GDM1 (cell line): ENCODE measurements at places on chromosomes 2 and 18.

GRCh38 chr18:78855188-78855587 lies 124.4 kb upstream of the SALL3 start:
- DNase-seq = no peak

- no peak for DNase-seq
Observed at GRCh38 chr2:23492921-23493320, 107.9 kb downstream of the KLHL29 start.

- no peak for DNase-seq
Observed at GRCh38 chr2:70368545-70368944, 66.7 kb upstream of the FAM136A start.

DNA sequence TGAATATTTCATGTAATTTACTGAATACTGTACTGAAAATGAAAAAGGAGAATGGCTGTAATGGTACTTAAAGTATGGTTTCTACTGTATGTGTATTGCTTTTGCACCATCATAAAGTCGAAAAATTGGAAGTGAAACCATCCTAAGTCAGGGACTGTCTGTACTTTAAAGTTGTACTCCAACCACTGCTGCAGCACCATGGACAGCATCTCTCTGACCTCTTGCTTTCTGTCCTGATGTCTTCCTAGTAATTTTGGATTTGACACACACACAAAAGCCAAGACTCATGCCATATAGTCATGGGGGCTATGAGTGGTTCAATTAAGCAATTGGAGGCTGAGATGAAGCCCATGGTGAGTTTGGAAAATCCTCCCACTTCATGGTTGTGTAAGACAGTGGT lies 256.3 kb upstream of the PKDCC start:
- peak; percentile 3 for DNase-seq

DNA sequence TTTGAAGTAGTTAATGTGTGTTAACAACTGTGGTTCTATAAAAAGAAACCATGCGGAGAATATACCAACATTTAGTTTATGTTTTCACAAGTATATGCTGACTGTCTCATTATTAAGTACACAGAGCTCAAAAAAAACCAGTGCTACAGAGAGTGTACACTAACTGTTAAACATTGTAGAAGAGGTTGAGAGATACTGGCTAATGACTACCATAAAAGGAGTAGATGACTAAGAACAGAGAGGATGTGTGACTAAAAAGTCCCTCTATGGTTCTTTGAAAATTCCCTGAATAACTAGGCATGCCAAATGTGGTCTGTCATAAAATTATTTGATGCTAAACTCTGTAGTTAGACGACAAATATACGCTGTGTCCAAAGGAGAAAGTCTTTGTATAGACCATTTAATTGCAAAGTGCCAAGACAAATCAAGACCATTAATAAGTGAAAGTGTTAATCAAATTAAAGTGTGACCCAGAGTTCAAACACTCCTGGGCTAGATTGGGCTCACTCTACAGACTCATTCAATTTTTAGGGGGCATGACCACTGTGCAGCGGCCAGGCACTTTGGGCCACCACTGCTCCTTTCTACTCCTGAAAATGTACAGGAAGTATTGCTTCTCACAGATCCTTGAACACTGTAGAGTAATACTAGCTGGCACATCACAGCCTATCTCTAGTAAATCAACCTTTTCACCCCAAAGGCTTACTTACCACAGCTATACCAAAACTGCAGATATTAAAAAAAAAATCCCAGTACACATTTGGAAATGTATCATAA lies 45.1 kb upstream of the SERTAD2 start:
- no peak for DNase-seq

DNA sequence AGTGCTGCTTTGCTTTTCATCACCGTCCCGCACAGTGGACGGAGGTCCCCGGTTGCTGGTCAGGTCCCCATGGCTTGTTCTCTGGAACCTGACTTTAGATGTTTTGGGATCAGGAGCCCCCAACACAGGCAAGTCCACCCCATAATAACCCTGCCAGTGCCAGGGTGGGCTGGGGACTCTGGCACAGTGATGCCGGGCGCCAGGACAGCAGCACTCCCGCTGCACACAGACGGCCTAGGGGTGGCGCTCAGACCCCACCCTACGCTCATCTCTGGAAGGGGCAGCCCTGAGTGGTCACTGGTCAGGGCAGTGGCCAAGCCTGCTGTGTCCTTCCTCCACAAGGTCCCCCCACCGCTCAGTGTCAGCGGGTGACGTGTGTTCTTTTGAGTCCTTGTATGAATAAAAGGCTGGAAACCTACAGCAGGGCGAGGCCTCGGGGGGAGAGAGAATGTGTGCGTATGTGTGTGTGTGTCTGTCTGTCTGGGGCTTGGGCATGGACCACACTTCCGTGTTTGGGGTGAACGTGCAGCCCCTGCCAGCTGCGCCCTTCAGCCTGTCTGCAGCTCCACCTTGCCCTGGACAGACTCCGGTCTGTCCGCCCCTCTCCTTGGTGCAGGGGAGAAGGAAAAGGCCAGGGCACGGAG lies 32.3 kb downstream of the GPC1 start:
- no peak for DNase-seq

GRCh38 chr2:39491653-39492052 lies 54.6 kb upstream of the MAP4K3 start:
- DNase-seq = no peak

GRCh38 chr2:64263315-64263714 lies 119.1 kb upstream of the PELI1 start:
- DNase-seq = no peak

DNA sequence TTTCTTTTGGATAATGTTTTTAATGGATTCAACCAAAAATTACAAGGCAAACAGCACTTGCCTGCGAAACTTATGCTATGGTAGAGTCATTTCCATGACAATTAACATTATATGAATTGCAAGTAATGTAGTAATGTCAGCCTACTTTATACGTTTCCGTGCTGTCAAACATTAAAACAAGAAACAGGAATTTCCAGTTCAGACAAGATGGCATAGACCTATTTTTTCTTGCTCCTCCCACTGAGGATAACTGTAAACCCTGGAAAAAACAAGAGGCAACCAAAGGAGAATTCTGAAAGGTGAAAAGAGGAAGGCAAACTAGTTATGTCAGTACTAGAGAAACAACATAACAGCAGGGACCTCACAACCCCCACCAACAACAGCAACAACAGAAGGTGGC lies 170.7 kb downstream of the DIS3L2 start:
- no peak for DNase-seq

DNA sequence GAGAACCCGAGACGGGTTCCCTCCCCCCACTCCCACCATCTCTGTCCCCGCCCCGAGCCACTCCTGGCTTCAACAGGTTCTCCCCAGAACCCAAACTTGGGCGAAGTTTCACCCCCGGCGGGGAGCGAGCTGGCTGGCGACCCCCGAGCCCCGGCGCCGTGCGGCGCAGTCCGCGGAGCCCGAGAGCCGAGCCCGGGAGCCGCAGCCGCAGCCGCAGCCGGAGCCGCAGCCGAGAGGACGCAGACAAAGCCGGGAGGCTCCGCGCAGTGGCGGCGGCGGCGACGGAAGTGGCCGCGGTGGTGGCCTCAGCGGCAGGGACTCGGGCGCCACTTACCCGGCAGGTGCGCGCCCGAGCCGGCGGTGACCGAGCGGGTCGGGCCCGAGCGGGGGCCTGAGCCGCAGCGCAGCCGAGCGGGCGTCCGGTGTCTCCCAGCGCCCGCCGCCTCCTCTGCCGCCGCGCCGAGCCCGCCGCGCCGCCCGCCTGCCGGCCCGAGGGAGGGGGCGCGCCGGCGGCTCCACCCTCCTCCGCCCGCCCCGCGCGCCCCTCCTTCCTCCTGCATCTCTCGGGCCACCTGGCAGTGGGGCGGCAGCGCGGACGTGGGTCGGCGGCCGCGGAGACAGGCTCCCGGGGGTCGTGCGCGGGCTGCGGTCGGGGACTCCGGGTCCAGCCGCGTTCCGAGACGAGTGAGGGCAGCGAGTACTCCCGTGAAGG lies at the start of gene ECEL1:
TSS of gene ECEL1 (minus strand) at position 450 of the 712 bp plus-strand sequence. CDS start 1,181 bp downstream, outside the sequence.
- DNase-seq = no peak

GRCh38 chr2:217729421-217730053 lies 273.3 kb downstream of the TNS1 start:
- DNase-seq = no peak

DNA sequence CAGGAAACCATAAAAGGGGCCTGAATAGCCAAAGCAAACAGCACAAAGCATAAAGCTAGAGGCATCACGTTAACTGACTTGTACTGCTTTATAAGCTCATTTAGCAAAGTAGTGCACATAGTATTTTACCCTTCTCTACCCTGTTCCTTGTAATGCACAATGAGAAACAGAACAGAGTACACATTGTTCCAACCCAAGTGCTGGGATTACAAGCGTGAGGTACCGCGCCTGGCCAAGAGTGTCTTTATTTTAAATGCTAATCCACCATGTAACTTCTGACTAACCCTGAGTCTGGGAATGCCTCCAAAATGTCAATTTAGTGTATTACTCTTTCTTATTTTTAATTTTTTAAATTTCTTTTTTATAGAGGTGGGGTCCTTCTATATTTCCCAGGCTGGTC lies 46.4 kb upstream of the STON1 start:
- no peak for DNase-seq

DNA sequence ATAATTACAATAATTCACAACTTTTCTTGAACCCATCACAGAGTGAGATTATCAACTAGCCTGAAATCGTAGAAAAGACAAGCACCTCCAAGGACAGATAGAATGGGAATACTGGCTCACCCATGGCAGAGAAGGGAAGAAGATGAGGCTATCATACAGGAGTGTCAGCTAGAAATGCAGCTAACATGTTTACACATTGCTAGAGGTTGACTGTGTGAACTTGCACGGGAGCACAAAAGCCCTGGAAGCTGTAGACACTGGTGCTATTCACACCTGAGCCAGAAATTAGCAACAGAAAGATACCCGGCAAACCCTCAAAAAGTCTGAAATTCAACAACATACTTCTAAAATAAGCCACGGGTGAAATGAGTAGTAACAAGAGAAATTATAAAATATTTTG lies 131.8 kb downstream of the ZAP70 start:
- no peak for DNase-seq

DNA sequence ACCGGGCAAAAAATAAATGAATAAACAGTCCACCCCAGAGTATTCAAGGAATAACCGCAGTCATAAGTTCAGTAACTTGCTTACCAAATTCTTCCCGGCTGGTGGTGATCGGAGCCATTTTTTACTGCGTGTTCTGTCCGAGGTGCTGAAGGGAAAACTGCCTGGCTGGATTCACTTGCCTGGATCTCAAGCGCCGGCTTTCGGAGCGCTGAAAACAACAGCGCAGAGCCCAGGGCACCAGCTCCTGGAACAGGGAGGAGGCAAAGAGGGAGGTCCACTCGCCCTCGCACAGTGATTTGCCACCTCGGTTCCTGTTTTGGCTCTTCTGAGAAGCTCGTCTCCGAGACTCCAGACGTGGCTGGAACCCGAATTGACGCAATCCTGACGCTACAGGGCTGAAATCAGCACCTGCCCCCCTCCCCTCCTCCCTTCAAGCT lies at the start of gene SYT4:
TSS of gene SYT4 (minus strand) at position 327 of the 437 bp plus-strand sequence. CDS start at position 118, 209 bp downstream.
- no peak for DNase-seq

- no peak for DNase-seq
Observed at GRCh38 chr2:101063352-101064124, 61.4 kb downstream of the RPL31 start.

GRCh38 chr2:85422072-85422457 lies 3.6 kb downstream of the SH2D6 start:
- no peak for DNase-seq

DNA sequence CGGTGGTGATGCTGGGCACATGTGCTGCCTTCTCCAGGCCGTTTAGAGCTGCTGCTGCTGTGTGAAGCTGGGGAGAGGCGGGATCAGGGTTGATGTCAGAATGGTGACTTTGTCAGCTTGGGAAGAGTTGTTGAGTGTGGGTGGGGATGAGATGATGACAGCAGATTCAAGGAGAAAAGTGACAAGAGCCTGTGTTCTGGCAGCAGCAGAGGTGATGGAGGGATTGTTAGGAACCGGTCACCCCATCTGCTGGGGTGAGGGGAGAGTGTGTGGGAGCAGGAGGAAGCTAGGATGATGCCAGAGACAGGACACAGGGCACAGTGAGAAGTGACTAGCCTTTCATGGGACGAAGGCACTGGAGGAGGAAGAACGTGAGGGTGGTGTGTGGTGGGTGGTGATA lies 345.5 kb downstream of the RNF144A start:
- peak; percentile 8 for DNase-seq

DNA sequence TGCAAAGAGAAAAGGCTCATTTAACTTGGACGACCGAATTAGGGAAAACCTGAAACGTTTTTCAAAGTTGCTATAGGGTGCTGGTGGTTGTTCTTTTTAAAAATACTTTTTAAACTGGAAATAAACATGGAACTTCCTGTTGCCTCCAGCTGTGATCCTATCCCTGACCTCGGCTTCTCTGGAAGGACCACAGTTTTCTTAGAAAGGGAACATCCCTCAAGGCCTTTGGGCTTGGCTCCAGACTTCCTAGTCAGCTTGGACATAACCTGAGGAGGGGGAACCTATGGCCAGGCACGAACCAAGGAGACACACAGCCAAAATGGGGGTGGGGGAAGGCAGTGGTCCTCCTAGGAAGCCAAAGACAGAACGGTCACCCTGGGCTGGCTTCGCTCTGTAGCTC lies 57.7 kb downstream of the CENPO start:
- no peak for DNase-seq

DNA sequence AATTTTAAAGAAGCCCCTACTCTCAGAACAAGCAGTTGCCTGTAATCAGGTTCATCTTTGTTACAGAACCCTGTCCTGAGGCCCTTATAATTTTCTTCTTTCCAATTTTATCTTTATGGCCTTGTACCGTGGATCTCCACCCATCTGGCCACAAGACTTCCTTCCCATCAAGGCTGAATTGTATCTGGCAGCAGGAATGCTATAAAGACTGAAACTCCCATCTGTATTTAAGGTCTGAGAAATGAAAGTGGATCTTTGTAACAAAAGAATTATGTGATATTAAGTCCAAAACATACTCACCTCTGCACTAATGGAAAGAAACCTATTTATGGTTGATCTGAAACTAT lies 91.8 kb downstream of the METTL8 start:
- peak; percentile 24 for DNase-seq

- DNase-seq = no peak
Observed at GRCh38 chr2:168565112-168565511, 109.0 kb downstream of the CERS6 start.

DNA sequence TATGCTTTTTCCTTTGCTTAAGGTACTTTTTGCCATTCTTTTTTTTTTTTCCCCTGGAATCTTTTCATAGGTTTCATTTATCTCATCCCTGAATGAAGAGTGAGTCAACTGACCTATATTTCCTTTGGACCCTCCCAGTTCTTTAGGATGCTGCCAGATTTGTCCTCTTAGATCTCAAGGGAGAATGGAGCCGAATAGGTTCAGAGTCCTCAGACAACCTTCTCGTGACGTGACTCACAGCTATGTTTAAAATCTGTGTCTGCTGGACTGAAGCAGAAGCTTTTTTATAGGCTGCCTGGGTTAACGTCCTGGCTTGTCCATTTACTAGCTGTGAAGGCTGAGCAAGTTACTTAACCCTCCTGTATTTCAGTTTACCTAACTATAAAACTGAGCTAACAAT lies 358.6 kb downstream of the DLGAP1 start:
- no peak for DNase-seq
